BE2C (cell line): ENCODE measurements at places on chromosomes 5 and 9.

GRCh38 chr9:129624947-129625346, 1.0 kb upstream of the NTMT1 start:
- no peak for DNase-seq

DNA sequence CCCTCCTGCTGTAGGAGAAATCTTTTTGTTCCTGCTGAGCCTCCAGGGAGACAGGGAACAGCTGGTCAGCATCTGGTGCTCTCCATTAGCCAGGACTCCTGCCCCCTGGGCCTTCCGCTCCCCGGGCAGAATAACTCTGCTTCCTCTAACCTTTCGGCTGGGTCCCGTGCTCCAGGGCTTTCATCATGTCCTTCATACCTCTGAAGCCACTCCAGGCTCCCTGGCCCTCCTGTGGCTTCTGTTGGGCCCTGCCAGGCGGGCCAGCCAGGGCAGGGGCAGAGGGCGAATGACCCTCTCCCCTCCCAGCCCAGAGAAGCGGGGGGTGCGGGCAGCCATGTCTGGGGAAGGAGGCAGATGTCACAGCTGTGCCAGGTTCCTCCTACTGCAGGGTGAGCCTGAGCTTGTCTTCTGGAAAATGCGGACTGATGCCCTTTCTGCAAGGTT, 81.7 kb upstream of the LMX1B start:
- peak; percentile 75 for DNase-seq

GRCh38 chr5:159912033-159912800, 4.1 kb upstream of the ADRA1B start:
- DNase-seq: no peak

GRCh38 chr5:119031905-119032304, 39.0 kb upstream of the DMXL1 start:
- DNase-seq: no peak

- no peak for DNase-seq
These were observed 193.5 kb downstream of the NR3C1 start for GRCh38 chr5:143209881-143210395.

DNA sequence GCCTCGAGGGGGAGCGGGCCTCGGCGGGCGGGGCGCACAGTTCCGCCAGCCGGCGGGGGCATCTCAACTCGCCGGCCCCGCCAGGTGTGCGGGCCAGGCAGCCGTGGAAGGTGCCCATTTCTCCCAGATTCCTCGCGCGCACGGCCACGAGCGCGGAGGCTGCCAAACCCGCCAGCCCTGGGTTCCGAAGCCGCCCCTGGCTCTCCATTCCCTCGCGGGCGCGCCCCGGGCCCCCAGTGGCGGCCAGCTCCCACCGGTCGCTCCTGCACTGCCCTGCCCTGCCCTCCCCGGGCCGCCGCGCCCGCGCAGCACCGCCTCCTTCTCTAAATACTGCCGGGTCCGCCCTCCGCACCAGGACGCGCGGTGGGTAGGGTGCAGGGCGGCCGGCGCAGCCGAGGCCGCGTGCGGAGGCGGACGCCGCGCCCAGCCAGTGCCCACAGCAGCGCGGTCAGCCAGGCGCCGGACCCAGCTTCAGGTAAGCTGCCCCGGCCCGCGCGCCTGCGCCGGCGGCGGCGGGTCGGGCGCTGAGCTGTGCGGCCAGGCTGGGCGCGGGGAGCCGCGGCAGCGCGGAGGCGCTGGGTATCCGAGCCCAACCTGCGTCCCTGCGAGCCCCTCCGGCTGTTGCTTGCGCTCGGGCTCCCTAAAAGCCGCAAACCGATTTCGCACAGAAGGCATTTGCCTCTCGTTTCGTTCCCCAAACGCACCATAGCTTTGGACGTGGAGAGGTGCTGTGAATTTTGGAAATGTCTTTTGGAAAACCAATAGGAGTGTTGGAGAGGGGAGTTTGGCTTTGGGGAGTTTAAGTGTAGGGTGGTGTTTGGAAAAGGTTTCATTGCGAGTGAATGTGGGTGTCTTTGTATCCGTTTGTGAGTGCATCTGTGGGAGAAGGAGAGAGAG, at the start of gene TMEM171:
Gene TMEM171 (plus strand): TSS at position 354 of the 897 bp plus-strand sequence. CDS start 2,799 bp downstream, outside the sequence.
- no peak for DNase-seq

GRCh38 chr9:135544981-135545635, 818 bp upstream of the OBP2A start:
- no peak for DNase-seq

- no peak for DNase-seq
These were observed 735 bp downstream of the PTGR1 start for GRCh38 chr9:111598733-111599091.

DNA sequence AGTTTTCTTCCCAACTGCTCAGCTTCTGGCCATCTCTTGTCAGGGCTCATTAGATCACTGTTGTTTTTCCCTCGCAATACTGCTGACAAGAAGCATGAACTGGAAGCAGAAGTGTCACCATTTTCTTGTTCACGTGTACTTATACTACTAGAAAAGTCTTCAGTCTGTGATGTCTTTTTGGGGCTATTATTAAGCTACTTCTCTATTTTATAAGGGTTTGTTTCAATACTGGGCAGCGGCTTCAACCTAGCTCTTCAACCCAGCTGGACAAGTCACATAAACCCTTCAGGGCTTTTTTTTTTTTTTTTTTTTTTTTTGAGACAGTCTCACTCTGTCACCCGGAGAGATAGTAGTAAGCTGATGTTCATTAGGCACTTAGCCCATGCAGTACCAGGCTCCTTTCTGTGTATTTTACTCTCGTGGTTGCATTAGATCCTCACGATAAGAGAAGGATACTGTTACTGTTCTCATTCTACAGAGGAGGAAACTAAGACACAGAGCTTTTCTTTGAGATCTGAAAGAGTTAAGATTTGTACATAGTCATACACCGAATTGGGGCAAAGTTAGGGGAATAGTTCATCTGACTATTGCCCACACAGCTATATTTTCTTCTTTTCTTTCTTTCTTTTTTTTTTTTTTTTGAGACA, 20.5 kb downstream of the RAPGEF1 start:
- DNase-seq: no peak

DNA sequence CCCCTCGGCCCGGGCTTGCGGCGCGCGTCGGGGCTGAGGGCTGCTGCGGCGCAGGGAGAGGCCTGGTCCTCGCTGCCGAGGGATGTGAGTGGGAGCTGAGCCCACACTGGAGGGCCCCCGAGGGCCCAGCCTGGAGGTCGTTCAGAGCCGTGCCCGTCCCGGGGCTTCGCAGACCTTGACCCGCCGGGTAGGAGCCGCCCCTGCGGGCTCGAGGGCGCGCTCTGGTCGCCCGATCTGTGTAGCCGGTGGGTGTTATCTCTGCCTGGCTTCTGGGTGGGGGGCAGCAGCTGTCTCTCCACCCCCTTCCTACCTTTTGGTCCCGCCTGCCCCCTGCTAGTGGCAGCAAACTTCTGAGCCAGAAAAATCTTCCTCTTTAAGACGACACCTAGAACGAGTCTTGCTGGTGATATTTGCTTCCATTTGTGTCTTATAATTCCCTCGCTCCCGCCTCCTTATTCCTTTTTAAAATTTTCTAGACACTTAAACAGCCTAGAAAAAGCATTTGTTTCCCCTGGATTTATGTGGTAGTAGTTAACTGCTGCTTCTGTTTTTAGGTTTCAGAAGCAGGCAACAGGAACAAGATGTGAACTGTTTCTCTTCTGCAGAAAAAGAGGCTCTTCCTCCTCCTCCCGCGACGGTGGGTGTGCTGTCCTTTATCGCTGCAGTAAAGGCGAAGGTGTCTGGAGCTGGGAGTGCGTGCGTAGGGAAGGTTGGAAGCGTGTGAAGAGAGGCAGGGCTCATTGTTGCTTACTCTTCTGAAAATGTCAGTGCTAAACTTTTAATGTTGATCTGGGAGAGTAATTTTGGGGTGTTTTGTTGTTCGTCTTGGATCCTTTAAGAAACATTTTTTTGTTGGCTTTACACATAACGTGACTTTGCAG, 554 bp downstream of the JAK2 start:
- no peak for DNase-seq

- DNase-seq: peak; percentile 63
These were observed 184.0 kb downstream of the SEMA5A start for GRCh38 chr5:9361835-9362234.

DNA sequence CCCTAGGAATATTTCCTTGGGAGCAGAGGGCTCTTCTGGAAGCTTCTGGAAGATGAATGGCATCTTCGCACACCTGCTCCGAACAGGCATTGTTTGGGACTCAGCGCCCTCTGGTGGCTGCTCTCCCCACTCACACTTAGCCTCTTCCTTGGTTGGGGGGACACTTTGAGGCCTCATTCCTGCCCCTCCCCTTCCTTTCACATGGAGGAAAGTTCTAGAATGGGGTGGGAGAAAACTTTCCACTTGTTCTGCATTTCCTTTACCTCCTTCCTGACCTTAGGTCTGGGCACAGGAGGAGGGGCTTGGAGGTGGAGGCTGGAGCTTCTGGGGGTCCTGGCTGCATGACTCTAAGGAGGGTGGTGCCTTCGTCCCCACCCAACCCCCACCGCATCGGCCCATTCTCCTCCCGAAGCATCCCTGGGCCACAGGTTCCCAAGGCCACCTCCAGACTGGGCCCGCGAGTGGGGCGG, 19.3 kb upstream of the SMIM32 start:
- DNase-seq: peak; percentile 66

GRCh38 chr5:67319935-67320725, 123.5 kb upstream of the CD180 start:
- DNase-seq: no peak

GRCh38 chr5:38780945-38781344, 64.9 kb upstream of the OSMR start:
- peak; percentile 56 for DNase-seq

DNA sequence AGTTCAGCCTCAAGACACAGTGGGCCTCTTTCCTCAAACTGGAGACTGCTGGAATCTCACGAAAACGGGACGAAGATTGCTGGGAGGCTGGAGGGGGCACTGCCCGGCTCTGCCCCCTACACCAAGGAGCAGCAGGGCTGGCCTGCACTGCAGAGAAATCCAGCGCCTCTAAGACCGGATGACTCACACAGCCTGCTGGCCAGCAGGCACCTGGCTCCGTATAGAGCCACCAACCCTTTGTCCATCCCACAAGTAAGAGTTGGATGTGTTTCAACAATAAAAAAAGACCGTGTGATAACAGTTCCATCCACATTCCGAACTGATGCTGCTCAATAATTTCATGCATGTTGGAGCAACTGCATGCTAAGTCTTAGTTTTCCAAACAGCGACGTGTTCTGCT, 11.5 kb downstream of the CCDC127 start:
- no peak for DNase-seq

DNA sequence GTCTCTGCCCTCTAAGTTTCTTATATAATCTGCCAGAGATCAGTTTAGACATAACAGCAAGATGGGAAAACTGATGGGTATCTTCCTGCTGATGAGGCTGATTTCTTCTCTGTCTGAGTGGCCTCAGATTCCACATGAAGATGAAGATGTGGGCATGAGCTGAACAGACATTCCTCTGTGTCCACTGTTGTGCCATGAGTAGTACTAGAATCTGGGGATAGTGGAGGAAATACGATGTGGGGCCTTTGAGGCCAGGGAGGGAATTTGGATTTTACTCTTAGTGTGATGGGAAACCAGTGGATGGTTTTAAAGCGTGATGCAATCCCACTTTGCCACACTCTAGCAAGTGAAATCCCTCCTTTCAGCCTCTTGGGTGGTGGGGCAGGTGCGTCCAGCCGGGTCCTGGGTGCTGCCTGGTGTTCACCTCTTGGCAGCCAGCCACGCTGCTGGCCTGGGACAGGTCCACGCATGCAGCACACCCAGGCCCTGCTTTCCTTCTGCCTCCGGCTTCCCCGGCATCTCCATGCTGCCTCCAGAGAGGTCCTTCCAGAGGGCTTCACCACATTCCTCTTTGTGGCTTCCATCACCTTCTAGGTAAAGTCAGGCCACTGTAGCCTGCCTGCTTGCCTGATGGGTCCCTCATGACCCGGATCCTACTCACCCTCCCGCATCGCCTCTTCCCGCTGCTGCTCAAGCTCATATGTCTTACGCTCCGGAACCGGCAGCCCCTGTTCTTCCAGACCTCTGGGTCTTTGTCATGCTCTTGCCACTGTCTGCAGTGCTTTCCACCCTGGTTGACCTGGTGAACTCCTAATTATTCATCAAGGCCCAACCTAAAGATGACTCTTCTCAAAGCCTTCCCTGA, 28.1 kb upstream of the SH3PXD2B start:
- DNase-seq: no peak

- DNase-seq: no peak
These were observed 52.0 kb upstream of the NCS1 start for GRCh38 chr9:130120299-130120587.
